ENCODE measurements at places on chromosomes 11 and 22. TPM values are rescaled to one million over a fixed set of nuclear protein-coding genes. Genes with fewer than 3 reads are reported as not detected.

The SCUBE1 gene
- polyA plus RNA-seq: 0.31 TPM

DNA sequence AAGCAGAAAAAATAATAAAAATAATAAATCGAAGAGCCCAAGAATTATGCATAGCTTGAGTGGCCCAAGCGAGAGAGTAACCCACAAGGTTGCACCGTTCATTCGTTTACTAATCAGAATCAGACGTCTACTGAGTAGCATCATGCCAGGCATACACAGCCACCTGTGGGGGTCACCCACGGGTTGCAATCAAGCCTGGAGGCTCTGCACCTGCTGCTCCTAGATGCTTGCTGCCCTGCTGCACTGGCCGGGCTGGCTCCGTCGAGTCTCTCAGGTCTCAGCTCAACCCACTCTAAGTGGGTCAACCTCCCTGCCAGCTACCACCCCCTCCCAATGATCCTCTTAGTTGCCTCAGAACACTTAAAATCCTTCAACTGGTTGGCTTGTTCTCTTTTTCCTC is 2.0 kb upstream of the TESMIN start:
- H3K4me1 ChIP-seq: peaks cover 26% of the 10 kb centered on the region
- H3K27ac ChIP-seq: no peak overlapping the region
- H3K4me3 ChIP-seq: no peak overlapping the region
- H3K36me3 ChIP-seq: peaks cover 13% of the 10 kb centered on the region
- H3K27me3 ChIP-seq: no peaks in the 10 kb centered on the region

DNA sequence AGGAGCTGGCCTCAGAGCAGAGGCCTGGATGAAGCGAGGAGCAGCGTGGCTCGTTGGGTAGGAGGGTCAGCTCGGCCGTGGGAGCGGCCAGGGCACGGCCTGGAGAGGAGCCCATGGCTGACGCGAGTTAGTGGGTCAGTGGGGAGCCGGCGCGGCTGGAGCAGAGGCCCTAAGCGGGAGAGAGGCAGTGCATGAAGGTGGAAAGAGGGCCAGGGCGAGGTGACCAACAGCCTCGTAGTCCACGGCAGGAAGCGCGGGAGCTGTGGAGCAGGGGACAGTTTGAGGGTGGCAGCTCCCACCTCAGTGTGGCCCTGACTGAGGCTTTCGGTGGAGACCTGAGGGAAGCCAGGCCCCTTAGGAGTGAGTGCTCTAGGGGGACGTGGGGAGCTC is 24.1 kb downstream of the DCPS start:
- H3K27ac ChIP-seq: no peak overlapping the region
- no peak overlapping the region for H3K4me3 ChIP-seq
- DNase-seq: no peak
- no peaks in the 10 kb centered on the region for H3K27me3 ChIP-seq

- no peak overlapping the region for H3K4me3 ChIP-seq
- H3K4me1 ChIP-seq: no peaks in the 10 kb centered on the region
- no peaks in the 10 kb centered on the region for H3K27me3 ChIP-seq
- H3K27ac ChIP-seq: no peak overlapping the region
Measured at GRCh38 chr11:115087791-115088190, 409.5 kb downstream of the NXPE2 start.

DNA sequence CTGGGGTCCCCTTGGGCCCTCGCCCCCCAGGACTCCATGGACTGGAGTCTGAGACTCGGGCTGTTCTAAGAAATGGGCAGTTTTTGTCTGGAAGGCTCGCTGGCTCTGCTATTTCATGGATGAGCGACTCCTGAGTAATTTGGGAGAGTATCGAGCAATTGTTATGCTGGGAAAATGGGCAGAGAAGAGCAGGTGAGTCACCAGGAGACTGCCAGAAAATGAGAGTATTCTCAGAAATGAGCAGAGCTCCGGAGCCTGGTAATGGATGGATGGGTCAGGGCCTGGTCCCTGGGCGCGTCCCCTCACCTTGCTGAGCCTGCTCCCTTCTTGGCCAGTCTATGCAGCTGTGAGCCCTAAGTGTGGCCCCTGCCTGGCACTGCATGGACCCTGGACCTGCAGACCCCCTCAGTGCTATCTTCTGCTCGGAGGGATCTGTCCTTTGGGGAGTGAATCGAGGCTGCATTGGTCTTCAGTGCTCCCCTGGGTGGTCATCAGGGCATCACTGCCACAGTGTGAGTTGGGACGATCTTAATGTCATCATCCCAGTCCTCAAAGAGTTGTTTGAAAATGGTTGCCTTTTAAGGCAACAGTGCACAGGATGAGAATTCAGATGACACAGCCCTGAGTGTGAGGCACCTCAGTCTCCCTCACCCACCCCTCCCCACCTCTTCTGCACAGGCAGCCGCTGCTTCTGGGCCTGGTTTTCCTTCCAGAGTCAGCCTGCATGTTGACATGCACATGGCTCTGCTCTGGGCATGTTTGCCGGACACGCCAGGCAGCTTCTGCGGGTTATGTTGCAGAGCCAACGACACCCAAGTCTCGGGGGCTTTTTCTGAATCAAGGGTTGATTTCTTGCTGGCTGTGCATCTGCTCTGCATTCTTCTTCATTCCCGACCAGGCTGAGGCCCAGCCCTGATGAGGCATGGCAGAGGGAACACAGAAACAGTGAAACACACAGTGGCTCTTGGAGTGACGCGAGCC is 519.0 kb downstream of the TBC1D22A start:
- peaks cover 80% of the 10 kb centered on the region for H3K27me3 ChIP-seq
- no peak overlapping the region for H3K27ac ChIP-seq
- no peaks in the 10 kb centered on the region for H3K4me1 ChIP-seq
- no peak overlapping the region for H3K4me3 ChIP-seq
- peak; percentile 25 for DNase-seq
- no peaks in the 10 kb centered on the region for H3K36me3 ChIP-seq

GRCh38 chr11:92769112-92769511 is 200.3 kb upstream of the MTNR1B start:
- H3K27me3 ChIP-seq: no peaks in the 10 kb centered on the region
- no peak overlapping the region for H3K4me3 ChIP-seq
- no peaks in the 10 kb centered on the region for H3K36me3 ChIP-seq
- DNase-seq: no peak
- H3K4me1 ChIP-seq: peaks cover 8% of the 10 kb centered on the region

The CASP5 gene
- 0.81 TPM for polyA plus RNA-seq

GRCh38 chr11:57460022-57460757 is at the start of gene RTN4RL2:
Gene RTN4RL2 (plus strand): TSS chr11:57460528. CDS start chr11:57460866, 338 bp downstream.
- peaks cover 61% of the 10 kb centered on the region for H3K27me3 ChIP-seq
- H3K27ac ChIP-seq: no peak within 1 kb of the TSS
- H3K36me3 ChIP-seq: no peaks in the 10 kb centered on the region
- H3K4me1 ChIP-seq: peaks cover 45% of the 10 kb centered on the region

The NPAS4 gene
- polyA plus RNA-seq: 0.25 TPM

DNA sequence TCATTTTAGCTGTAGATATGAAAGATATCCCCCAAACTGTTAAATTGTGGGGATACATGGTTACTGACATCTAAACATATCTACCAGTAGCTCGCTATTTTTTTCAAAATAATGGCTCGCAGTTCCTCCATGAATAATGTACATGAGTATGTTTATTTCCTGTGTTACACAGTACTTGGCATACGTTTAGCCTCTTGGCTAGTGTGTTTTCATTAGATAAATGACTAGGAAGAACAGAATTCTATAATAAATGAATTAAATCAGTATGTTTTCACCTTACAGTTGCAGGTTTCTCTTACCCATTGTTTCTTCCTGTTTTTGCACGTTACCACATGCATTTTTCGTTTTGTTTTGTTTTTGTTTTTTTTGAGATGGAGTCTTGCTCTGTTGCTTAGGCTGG is 21.8 kb downstream of the RNF169 start:
- no peak overlapping the region for H3K4me3 ChIP-seq
- DNase-seq: no peak
- H3K27ac ChIP-seq: no peak overlapping the region
- no peaks in the 10 kb centered on the region for H3K36me3 ChIP-seq
- no peaks in the 10 kb centered on the region for H3K27me3 ChIP-seq

DNA sequence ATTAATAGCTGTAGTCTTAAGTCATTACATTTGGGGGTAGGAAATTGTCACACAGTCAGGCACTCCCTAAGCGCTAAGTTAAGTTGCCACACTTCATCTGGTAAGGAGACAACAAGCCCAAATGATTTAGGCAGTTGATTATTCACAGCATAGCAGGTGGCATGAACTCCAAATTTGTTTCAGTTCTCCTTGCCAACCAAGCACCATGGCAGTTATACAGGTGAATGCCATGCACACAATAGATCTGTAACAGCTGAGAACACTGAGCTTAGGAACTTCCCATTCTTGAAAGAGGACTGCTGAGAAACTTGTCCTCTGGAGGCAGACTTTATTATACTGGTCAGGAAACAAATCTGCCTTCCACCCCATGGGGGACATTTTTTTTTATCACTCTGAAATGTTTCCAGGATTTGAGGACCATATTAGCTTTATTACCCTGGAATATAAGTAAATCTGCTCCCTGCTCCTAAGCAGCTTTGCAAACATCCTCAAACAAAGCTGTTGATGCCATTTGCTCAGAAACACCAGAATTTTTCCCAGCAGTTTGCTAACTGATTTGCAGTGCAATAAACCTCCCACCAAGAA is 5.1 kb upstream of the INTS4 start:
- no peak overlapping the region for H3K4me3 ChIP-seq

The KIAA1671 gene
- 5.7 TPM for polyA plus RNA-seq

The BIK gene
- 12.8 TPM for polyA plus RNA-seq

DNA sequence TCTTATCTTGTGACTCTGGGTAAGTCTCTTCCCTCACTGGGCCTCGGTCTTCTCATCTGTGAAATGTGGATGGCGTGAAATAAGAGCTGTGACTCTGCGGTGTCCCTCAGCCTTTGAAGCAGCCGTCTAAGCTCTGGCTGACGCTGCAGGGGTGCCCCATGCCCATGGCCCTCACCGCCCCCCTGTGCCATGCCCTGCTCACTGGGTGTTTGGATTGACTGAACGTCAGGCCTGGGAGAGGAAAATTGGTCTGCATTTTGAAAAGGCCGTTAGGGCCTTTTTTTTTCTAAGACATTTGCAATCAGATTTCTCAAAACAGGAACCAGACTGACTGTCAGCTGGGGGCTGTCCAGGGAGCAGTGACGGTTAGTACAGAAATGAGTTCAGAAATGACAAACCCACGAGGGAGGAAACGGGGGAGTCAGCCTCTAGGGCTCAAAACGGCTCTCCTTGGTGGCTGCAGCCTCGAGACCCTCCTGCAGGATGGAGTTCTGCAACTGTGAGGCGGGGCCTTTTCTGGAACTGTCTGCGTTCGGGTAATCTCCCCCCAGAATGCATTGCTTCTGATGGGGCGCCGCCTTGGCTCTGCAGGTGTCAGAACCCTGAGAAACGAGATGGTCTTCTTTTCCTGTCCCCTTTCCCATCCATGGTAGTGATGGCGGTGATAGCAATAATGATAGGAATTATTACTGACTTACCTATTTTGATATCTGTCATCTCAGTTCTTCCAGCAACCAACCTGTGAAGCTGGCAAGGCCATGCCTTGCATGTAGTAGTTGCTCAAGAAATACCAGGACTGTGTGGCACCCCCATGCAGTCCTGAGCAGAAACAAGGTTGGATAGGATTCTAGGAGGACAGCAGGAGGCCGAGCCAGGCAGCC is 2.0 kb downstream of the GRK2 start:
- H3K4me1 ChIP-seq: peaks cover 61% of the 10 kb centered on the region
- no peaks in the 10 kb centered on the region for H3K27me3 ChIP-seq
- H3K4me3 ChIP-seq: peak overlapping the region; percentile 96
- H3K27ac ChIP-seq: peak overlapping the region; percentile 95

- no peak overlapping the region for H3K4me3 ChIP-seq
- H3K4me1 ChIP-seq: no peaks in the 10 kb centered on the region
- H3K36me3 ChIP-seq: no peaks in the 10 kb centered on the region
- H3K27ac ChIP-seq: no peak overlapping the region
- H3K27me3 ChIP-seq: no peaks in the 10 kb centered on the region
Measured at GRCh38 chr11:56271092-56271491, 2.9 kb upstream of the OR5T1 start.

The PAFAH1B2 gene
- 14.9 TPM for polyA plus RNA-seq

DNA sequence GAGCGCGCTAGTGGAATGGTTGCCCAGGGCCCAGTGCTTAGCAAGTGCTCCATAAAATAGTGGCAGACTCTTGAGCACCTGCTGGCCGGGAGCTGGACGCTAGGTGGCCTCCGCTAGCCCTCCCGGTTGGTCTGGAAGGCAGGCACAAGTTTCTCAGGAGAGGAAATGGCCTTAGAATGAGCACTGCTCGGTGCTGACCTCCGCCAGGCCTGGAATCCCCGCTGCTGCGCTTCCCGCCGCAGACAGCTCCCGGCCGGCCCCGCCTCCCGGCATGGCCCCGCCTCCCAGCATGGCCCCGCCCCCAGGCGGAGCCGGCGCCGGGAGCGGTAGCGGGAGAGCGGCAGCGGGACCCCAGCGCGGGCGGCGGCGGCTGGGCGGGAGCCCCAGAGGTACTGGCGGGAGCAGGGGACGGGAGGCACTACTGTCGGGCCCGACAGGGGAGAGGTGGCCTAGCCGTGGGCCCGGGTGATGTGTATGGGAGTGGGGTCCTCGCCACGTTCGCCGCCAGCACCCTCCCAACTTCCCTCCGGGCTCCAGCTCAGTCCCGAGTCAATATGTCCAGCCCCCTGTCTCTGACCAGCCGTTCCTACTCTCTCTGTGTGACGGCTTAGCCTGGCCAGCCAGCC is at the start of gene SIPA1:
SIPA1 (plus strand) TSS at position 308 of the 626 bp plus-strand sequence. CDS start 2,821 bp downstream, outside the sequence.
- H3K36me3 ChIP-seq: peaks cover 63% of the 10 kb centered on the region
- H3K27me3 ChIP-seq: no peaks in the 10 kb centered on the region
- H3K4me3 ChIP-seq: peak within 1 kb of the TSS; percentile 82
- peak within 1 kb of the TSS; percentile 89 for H3K27ac ChIP-seq
- peaks cover 70% of the 10 kb centered on the region for H3K4me1 ChIP-seq

GRCh38 chr11:91946397-91946951 is 278.1 kb upstream of the FAT3 start:
- no peak overlapping the region for H3K4me3 ChIP-seq
- no peak overlapping the region for H3K27ac ChIP-seq
- no peaks in the 10 kb centered on the region for H3K27me3 ChIP-seq
- H3K4me1 ChIP-seq: peaks cover 24% of the 10 kb centered on the region

- H3K36me3 ChIP-seq: no peaks in the 10 kb centered on the region
- no peak overlapping the region for H3K4me3 ChIP-seq
- DNase-seq: no peak
- no peak overlapping the region for H3K27ac ChIP-seq
- no peaks in the 10 kb centered on the region for H3K27me3 ChIP-seq
Measured at GRCh38 chr11:96290031-96290430, 53.0 kb downstream of the MAML2 start.

- H3K4me1 ChIP-seq: peaks cover 29% of the 10 kb centered on the region
- DNase-seq: peak; percentile 34
- peak overlapping the region; percentile 72 for H3K27ac ChIP-seq
- H3K36me3 ChIP-seq: no peaks in the 10 kb centered on the region
- H3K4me3 ChIP-seq: peak overlapping the region; percentile 59
Measured at GRCh38 chr11:101127197-101127698, 2.4 kb downstream of the PGR start.

GRCh38 chr11:68259122-68259959 is 12.4 kb downstream of the C11orf24 start:
- no peaks in the 10 kb centered on the region for H3K27me3 ChIP-seq
- H3K36me3 ChIP-seq: peaks cover 39% of the 10 kb centered on the region

DNA sequence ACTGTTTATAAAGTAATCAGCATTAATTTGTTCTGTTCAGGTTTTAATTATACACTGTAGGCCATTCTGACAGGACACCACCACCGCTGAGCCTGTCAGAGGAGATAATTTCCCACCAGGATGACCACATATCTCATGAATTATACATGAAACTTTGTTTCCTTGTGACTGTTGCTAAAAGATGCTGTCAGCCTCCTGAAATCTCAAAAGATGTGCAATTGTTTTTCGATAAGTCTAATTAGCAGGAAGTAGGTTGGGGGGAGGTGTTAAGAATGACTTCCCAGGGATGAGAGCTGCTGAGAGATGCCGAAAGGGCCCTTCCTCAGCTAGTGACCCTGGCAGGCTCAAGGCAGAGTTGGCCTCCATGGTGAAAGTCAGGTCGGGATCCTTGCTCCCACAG is 485.4 kb downstream of the SOX6 start:
- H3K4me1 ChIP-seq: no peaks in the 10 kb centered on the region
- DNase-seq: no peak
- H3K27ac ChIP-seq: no peak overlapping the region
- H3K4me3 ChIP-seq: no peak overlapping the region

The P2RX3 gene
- polyA plus RNA-seq: not detected
